ENCODE measurements at places on chromosomes 6 and 20.

GRCh38 chr6:118776607-118777549 lies 117.1 kb upstream of the ASF1A start:
- peak; percentile 82 for DNase-seq

GRCh38 chr6:69816569-69816968 lies 19.8 kb upstream of the LMBRD1 start:
- DNase-seq = no peak

- DNase-seq = peak; percentile 80
Measured at GRCh38 chr6:45438849-45439406, 61.2 kb upstream of the SUPT3H start.

GRCh38 chr20:62896526-62896925 lies 29.8 kb downstream of the DIDO1 start:
- DNase-seq = no peak

DNA sequence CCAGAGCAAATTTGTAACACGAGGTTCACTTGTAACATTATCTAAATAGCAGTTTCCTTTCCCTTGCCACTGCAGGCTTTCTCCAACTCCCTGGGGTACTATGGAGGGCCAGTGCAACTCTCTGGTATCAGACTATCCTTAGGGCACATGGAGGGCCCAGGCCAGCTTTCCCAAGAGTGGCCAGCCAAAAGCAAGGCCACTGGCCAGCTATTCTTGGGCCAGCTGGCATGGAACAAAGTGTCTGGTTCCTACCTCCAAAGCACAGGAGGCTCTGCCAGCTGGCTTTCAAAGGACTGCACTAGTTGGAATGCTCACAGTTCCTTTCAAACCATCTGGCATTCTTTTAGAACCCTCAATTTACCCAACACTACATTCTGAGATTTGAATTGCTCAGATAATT lies 8.7 kb downstream of the RNF24 start:
- no peak for DNase-seq

DNA sequence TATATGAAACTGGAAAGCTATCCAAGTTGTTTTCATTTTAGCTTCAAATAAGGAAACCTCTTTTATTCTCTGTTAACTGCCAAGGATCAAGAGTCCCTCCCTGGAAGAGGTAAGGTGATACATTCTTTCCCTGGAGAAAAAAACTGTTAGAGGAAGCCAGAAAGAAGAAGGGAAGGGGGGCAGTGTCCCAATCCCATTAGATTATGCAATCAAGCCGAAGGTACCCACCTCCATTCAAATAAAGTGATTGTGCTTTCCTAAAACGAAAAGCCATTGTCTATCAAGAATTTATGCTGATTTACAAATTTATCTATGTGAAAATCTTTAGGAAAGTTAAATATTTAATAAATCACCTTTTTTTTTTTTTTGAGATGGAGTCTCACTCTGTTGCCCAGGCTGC lies 9.5 kb upstream of the UQCC1 start:
- no peak for DNase-seq

- DNase-seq = no peak
Measured at GRCh38 chr20:50482396-50482981, 27.7 kb upstream of the PTPN1 start.

DNA sequence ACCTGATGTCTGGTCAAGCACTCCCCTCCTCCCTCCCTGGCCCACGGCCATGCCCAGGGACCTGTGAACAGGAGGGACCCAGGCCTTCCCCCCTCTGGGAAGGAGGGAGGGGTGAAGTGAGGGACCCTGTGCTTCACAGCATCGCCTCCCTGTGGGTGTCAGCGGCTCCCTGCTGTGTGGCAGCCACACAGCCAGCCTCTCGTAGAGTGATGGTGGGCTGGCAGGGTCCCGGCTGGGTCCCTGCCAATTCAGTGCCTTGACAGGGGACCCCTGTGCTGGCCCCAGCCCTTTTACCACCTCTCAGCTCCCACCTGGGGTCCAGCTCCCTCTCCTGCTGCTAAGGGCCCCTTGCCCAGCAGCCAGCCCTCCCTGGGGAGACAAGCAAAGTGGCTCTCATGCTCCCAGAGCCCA lies 31.3 kb upstream of the GRM4 start:
- no peak for DNase-seq

DNA sequence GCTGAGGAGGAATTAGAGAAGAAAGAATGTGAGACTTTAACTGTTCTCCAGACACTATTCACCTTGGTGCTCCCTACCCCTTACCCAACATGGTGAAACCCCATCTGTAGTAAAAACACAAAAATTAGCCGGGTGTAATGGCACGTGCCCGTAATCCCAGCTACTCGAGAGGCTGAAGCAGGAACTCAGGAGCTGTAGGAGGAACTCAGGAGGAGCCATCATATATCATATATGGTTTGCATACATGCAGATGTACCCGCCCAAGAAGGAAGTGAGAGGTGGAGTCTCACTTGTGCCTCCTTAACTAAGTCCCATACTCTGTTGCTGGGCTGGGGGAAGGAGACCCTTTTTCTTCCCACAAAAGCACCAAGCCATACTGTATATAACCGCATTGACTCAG lies 35.5 kb upstream of the ME1 start:
- no peak for DNase-seq

- DNase-seq = peak; percentile 27
Measured at GRCh38 chr6:141484711-141485110, 648.0 kb upstream of the GJE1 start.

GRCh38 chr6:79604583-79605037 lies 26.5 kb upstream of the SH3BGRL2 start:
- DNase-seq = peak; percentile 68

GRCh38 chr20:43936104-43936770 lies 21.6 kb downstream of the TOX2 start:
- no peak for DNase-seq

GRCh38 chr20:64051561-64052325 lies 2.3 kb upstream of the SOX18 start:
- no peak for DNase-seq

- DNase-seq = peak; percentile 62
Measured at GRCh38 chr20:49699200-49699992, 14.3 kb downstream of the B4GALT5 start.

GRCh38 chr6:53703047-53703446 lies 37.5 kb upstream of the KLHL31 start:
- DNase-seq = no peak

- no peak for DNase-seq
Measured at GRCh38 chr20:50094522-50094921, 18.4 kb downstream of the UBE2V1 start.

- no peak for DNase-seq
Measured at GRCh38 chr6:23561732-23562131, 564.3 kb upstream of the NRSN1 start.

GRCh38 chr20:12252793-12253192 lies 335.1 kb downstream of the BTBD3 start:
- peak; percentile 52 for DNase-seq

GRCh38 chr20:46118481-46119020 lies 437 bp downstream of the CD40 start:
- peak; percentile 18 for DNase-seq

GRCh38 chr20:19875376-19876221 lies 117.5 kb downstream of the RIN2 start:
- DNase-seq = peak; percentile 34

DNA sequence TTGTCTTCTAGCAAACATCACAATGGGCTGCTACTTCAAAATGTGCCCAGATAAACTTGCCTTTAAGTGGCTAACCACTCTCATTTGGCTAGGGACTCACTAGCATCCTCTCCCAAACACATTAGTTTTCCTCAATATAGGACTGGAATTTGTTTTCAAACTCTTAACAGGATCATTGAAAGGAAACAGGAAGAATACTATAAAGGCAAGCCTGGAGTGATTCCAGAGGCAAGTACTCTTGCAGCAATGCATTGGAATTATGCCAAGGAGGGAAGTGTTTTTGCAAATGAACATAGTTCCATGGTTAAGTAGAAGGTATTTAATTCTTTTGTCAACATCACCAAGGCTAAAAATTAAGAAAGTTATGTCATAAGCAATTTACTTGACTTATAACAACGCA lies 12.2 kb downstream of the EPHA7 start:
- DNase-seq = peak; percentile 7

DNA sequence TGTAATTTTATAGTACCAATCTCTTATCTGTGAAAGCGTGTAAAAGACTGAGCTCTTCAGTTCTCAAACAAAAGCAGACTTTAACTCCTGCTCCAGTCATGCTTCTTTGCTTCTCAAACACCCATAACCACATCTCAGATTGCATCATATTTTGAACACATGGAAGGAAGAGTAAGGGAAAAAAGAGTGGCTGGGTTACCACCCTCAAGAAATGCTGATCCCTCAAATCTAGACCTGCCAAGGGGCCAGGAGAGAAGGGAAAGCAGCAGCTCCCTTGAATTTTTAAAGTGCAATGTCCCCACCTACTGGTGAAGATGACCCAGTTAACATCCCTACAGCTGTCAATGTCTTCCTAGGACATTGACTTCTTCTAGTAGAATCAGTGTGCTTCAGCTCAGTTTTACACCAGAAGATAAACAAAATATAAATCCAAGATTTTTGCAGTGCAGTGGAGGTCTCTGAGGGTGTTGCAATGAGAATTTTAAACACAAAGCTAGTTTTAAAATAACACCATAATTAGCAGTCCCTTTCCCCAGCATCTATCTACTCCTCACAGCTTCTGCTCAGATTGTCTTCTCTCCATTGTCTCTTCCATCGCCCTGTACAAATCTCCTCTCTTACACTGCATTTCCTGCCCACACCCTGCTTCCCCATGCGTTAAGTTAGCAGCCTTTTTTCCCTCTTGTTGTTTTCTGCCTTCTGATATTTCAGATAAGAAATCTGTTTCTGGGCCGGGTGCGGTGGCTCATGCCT lies 22.6 kb upstream of the HLA-DQB2 start:
- DNase-seq = peak; percentile 61

DNA sequence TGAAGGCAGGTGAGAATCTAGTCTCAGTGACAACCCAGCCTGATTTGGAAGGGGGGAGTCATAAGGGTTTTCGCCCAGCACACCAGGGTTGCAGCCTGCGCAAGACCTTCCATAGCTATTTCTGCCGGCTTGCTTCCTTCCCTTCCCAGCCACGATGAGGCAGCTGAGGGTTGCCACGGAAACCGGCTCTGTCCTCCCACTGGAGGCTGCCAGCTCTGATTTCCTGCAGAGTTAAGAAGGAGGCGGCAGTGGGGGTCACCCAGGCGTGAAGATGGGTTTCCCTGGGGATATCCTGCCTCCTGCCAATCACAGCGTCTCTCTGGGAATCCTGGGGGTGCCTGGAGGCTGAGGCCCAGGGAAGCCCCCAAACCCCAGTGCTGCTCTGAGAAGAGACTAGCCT lies 23.1 kb upstream of the KCNB1 start:
- peak; percentile 48 for DNase-seq

- no peak for DNase-seq
Measured at GRCh38 chr20:33261465-33261864, 21.5 kb upstream of the BPIFB1 start.

- DNase-seq = peak; percentile 49
Measured at GRCh38 chr6:26105842-26106241, 18.6 kb downstream of the HFE start.

DNA sequence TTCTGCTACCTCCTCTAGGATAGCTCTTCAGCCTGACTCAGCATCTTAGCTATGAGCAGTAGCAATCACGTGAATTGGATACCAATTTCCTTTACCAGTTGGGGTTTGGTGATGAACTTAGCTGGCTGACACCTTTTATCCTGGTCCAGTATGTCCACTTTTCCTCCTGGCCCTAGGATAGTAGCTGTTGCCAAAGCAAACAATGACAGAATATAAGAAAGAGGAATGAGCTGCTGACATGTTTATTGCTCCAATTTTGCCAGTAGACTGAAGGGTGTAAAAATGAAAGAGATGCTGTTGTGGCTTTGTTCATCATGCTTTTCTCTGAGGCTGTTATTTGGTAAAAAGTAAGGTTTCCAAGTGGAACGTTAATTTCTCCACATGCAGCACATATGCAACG lies 168.3 kb upstream of the JAG1 start:
- no peak for DNase-seq

DNA sequence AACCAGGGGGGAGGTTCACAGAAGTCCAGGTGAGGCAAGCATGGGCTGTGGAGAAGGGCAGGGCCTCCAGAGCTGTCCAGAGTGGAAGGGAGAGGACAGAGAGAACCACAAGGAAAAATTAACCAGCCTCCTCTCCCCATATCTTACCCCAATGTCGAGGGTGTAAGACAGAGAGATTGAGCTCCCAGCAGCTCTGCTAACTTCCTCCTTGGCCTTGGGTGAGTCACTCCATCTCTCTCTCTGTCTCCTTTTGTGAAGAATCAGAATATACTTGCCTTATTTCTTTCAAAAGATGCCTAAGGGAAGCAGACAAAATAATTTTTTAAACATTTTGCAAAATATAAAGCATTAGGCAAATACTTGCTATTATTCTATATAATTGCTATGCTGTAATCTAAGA lies 58.3 kb upstream of the IYD start:
- DNase-seq = no peak

DNA sequence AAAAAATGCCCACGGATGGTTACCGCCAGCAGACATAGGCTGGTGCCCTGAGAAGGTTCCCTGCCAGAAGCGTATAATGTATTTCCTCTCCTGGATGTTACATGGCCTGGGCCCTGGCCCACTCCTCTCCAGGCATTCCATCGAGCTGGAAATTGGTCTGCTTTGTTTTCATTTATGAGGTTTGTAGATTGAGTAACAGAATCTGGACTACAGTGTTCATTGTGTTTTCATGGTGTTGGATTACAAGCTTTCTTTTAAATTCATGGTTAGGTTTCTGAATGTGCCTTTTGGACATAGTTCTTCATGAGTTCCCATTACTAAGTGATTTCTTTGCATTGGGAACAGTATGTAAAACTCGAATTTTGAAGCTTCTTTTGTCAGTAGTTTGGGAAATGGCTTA lies 6.4 kb downstream of the TIAM2 start:
- peak; percentile 55 for DNase-seq
